ENCODE measurements at places on chromosomes 16 and 17.

DNA sequence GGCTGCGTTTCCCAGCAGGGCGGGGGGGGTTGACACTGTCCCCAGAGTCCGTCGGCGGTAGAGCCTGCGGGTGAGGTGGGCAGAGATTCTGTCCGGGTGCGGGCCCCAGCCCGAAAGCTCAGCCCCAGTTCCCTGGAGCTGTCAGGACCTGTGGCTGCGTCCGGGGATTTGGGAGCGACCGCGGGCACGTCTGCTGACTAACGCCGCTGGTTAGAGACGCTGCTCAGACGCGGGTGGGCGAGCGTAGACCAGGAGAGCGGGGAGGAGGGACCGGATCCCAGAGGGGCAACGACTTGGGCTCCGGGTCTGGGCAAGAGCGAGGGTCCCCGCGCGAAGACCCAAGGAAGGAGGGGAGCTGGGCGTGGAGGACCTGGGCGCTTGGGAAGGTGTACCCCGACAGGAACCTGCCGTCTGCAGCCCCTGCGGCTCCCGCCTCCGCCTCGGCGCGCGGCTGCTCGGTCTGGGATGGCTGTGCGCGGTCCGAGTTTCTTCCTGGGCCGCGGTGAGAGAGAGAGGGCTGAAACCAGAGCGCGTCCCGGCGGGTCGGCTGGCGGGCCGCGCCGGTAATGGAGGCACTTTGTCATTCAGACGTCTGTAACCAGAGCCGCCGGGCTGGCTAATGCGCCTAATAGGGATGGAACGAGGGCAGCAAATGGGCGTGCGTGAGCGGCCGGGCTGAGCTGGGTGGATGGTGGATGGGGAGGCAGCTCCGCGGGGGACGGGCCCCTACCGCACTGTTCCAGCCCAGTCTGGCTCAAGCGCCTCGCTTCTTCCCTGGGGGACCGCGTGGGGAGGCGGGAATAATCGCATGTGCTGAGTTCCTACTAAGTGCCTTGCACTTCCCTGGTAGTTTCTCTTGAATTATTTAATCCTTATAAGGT, 2.3 kb downstream of the NGFR start:
- DNase-seq: no peak

DNA sequence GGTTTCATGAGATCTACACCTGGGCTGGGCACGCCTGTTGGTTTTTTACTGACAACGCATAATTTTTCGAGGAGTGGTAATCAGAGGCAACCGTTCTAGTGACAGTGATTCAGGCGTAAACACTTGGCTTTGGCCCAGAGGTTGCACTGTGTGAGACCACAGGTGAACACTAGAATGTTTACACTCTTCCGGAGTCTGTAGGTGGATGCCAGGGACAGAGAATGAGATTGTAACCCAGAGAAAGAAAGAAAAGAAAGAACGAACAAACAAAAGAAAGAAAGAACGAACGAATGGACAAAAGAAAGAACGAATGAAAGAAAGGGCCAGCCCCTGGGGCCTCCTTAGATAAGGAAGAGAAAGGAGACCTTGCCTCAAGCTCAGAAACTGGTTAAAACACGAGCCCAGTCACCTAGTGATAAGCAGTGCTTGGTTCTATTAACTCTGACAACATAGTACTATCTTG, 113.2 kb downstream of the PRKCB start:
- DNase-seq: no peak

DNA sequence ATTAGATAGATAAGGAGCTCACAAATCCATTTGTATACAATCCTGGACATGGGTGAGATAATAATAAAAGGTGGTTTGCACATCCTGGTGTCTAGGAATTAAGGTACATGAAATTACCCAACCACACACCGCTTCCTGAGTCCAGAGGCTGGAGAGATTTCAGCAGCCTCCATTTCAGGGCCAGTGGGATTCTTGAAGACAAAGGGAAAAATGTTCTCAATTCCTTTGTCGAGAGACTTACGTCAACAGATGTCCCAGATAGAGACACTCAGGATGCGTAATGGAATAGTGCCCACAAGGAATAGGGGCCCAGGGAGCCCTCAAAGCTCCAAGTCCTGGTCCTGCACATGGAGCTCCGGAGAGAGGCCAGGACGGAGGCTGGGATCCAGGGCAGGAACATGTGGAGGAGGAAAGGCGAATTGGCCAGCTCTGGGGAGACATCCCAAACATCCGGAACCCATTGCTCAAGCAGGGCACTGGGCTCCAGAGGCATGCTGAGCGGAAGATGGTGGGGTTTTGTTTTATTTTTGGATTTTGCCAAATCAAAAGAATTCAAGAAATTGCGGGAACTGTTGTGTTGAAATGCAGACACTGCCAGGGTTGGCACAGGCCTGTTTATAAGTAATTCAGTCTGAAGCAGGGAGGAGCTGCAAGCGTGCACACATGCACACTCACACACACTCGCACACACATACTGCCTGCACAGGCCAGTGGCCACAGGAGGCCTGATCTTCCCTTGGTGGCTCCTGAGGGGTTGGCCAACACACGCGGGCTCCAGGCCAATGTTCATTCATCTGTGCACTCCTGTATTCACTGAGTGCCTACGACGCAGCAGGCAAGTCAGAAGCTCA, 97.2 kb downstream of the NOG start:
- DNase-seq: no peak

- DNase-seq: no peak
These were observed 116.8 kb downstream of the WSCD1 start for GRCh38 chr17:6186998-6187397.

DNA sequence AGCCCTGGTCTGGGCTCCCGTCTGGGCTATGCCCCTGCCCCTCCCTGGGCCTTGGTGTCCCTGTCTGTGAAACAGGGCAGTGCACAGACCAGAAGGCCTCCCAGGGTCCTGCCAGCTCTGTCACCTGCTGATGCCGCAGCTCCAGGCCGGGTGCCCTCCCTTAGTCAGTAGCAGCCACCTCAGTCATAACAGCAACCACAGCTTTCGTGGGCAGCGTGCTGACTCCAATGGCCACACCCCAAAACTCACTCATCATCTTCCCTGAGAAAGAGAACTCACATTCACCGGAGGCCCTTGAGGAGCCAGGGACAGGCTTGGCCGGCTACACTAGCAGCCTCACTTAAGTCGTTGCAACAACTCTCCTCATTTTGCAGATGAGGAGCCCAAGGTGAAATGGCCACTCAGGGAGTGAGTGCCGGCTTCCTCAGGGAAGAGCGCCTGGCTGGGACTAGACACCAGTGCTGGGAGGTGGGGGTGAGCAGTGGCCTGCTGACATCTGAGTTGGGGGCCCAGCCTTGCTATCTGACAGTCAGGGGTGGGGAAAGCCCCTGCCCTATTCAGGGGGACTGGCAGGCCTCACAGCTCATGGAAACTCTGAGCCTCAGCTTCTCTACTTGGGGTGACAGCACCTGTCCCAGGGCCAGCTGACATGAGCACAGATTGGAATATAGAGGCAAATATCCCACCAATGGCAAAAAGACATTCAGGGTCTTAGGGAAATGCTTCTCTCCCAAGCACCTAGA, 22.6 kb downstream of the SLC5A10 start:
- DNase-seq: no peak

DNA sequence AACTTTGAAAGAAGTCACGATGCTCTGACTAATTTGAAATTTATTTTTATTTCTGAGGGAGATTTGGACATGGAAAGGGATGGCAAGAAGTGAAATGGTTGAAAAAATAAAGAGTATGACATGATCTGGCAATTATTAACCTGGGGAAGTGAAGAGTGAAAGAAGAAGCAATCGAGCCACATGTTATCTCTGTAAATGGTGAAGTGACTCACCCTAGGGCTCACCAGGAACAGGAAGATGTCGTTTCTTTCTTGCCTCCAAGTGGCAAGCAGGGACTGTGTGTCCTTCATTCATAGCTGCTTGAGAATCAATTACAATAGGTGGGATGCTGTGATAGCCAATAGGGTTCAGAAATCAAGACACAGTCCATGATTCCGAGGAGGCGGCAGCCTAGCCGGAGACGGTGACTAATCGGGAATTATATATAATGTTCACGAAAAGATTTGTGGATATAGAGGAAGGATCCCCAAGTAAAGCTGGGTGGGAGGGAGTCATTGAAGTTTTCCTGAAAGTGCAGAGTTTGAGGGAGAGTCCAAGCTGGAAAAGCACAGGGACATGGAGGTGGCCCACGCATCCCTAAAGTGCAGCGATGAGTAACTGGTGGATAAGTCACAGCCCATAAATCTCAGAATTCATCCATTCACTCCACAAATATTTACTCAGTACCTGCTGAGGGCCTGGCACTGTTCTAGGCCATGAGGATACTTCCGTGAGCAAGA, 18.2 kb upstream of the KRT20 start:
- DNase-seq: no peak

DNA sequence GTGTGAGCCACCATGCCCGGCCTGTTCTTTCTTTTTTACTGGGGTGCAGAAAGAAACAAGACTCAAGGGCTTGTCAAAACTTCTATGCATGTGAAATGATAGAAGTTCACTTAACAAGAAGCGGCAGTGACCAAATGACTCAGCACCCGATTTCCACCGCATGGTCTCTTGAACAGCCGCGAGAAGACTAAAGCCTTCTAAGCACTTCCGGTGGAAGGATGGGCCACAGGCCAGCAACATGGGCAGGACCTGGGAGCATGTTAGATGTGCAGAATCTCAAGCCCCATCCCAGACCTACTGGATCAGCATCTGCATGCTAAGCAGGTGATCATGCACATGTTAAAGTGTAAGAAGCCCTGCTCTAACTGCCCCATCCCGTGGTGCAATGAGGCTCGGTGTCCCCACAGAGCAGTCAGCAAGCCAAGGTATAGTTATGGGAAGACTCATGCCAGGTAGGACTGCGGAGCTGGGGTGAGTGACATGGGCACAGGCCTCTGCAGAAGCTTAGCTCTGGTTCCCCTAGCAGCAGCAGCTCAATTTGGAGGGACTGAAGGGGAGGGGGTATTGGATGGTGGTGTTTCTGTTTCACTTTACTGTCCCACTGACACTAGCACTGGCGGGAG, 88.5 kb upstream of the HNF1B start:
- DNase-seq: no peak

DNA sequence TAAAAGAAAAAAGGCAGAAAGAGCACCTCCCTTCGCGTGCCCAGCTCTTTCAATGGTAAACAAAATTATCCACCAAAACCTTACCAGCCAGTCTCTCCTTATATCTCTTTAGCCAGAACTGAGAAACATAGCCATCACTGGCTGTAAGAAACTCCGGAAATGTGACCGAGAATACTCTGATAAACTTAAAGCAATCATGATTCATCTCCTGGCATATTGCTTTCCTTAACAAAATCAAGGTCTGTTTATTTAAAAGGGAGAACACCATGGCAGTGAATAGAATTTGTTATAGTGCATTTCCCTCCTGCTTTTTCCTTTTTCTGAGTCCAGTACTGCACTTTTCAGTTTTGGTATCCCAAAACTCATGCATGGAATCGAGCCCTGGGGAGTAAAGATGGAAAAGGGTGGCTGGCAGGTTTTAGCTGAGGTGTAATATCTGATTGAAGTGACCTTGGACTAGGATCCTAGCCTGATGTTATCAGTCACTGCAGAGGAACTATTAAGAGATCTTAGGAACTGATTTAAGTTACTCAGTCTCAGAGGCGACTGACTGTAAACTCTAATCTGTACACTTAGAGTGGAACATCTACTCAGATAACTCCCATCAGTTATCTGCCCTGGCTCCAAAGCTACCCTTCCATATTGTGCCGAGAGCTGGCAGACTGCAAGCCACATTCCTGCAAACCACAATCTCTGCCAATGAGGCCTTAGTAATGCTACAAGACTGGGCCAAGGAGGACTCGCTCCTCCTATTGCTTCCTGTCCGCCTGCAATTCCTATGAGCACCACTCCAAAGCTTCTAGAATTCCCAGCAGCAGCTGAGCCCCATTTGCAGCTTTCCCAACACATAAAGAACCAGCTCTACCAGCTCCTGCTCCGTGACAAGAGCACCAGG, 7.4 kb upstream of the COX10 start:
- DNase-seq: no peak

DNA sequence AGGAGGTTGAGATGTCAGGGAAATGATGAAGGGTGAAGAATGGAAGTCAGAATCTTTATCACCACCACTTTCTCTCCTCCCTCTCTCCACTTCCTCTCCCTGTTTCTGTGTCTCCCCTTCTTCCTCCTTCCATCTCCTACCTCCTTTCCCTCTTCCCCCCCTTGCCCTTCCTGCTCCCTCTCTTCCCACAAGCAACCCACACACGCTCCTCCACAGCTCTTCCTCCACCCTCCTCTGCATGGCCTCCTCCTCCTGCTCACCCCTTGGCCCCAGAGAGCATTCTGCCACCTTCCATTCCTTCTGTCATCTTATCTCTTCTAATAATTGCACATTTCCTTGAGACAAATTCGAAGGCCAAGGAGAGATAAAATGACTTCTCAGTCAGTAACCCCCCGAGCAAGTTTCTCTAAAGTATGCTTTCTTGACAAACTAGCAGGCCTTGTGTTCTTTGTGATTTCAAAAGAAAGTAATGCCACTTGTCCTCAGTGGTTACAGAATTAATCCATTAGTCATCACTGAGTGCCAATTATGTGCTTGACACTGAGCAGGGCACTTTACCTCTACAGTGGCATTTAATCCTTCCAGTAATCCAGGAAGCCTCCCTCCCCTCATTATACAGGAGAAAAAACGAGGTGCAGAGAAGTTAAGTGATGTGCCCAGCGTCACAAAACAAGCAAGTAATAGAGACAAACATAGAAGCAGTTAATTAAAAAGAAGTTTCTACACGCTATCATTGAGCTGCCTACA, 72.3 kb upstream of the CCL1 start:
- DNase-seq: no peak

GRCh38 chr17:40551091-40551878, 14.0 kb downstream of the CCR7 start:
- DNase-seq: no peak

- no peak for DNase-seq
These were observed 215.1 kb downstream of the PRKCA start for GRCh38 chr17:66517336-66518009.

GRCh38 chr16:27269300-27270150, 953 bp upstream of the NSMCE1 start:
- DNase-seq: no peak

GRCh38 chr17:4854111-4854681, 21.1 kb downstream of the MINK1 start:
- no peak for DNase-seq

DNA sequence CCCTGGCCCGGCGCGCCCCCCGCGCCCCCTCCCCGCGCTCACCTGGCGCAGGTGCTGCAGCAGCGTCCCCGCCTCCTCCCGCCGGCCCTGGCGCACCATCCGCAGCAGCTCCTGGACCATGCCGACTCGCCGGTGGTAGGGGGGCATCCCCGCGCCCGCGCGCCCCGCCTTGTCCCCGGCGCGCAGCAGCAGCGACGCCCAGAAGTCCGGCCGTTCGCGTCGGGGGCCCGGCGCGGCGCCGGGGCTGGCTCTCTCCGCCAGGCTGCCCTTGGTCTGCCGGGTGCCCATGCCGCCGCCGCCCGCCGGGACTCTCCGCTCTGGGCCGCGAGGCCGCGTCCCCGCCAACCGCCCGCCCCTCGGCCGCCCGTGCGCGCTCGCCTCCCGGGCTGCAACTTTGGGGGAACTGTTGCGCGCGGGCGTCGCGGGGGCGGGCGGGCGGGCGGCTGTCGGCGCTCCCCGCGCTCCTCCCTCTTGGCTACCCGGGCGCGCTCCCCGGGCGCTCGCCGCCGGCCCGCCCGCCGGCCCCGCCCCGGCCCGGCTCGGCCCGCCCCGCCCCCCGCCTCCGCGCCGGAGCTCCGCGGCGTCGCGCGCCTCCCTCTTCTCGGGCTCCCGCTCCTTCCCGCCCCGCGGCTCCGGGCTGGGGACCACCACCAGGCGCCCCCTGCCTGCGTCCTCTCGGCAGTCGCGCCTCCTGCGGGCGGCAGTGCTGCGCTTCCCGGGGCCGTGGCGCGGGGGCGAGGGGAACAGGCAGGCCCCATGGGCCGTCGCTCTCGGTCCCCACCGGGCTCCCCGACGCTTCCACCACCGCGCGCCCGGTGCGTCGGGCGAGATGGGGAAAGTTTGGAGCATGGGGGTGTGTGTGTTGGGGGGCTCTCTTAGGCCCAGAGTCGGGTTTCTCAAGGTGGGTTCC, at the start of gene LRRC75A:
Gene LRRC75A, minus strand, starts transcription at position 491 of the 910 bp plus-strand sequence. Its CDS starts 203 bp downstream, at position 288.
- peak; percentile 32 for DNase-seq
